ENCODE measurements at places on chromosomes 4 and X.

- DNase-seq: no peak
Observed at GRCh38 chr4:88029556-88029955, 22.1 kb downstream of the PKD2 start.

- no peak for DNase-seq
Observed at GRCh38 chr4:12723849-12724447, 760.2 kb downstream of the RAB28 start.

GRCh38 chrX:152892999-152893891, 4.6 kb upstream of the ZNF185 start:
- no peak for DNase-seq

DNA sequence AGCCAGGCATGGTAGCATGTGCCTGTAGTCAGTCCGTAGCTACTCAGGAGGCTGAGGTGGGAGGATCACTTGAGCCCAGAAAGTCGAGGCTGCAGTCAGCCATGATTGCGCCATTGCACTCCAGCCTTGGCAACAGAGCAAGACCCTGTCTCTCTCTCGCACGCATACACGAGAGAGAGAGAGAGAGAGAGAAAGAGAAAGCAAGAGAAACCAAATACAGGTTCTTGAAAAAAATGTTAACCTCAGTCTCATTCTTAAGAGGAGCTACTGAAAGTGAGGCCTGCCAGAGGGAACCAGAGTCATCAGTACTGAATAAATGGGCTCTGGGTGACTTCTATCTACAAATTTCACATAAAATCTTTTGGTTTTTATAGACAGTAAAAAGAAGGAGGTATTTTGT, 42.9 kb downstream of the KIAA0232 start:
- no peak for DNase-seq

DNA sequence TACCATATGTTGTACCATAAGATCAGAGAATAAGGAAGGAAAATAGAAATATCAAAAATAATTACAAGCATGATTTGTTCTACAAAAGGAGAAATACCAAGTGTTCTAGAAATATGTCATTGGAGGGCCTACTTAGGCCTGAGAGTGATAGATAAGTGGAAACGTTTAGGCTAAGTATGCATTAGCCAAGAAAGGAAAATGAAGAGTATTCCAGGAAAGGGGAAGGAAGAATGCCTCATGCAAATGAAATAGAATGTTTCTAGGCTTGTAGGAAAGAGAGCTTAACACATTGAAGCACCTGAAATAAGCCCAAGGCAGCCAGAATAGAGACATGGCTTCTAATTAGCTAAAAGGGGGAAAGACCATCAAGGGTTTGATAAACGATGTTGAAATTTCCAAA, 595.7 kb upstream of the ATOH1 start:
- no peak for DNase-seq

GRCh38 chrX:2159861-2160260, 340.9 kb downstream of the DHRSX start:
- DNase-seq: no peak

DNA sequence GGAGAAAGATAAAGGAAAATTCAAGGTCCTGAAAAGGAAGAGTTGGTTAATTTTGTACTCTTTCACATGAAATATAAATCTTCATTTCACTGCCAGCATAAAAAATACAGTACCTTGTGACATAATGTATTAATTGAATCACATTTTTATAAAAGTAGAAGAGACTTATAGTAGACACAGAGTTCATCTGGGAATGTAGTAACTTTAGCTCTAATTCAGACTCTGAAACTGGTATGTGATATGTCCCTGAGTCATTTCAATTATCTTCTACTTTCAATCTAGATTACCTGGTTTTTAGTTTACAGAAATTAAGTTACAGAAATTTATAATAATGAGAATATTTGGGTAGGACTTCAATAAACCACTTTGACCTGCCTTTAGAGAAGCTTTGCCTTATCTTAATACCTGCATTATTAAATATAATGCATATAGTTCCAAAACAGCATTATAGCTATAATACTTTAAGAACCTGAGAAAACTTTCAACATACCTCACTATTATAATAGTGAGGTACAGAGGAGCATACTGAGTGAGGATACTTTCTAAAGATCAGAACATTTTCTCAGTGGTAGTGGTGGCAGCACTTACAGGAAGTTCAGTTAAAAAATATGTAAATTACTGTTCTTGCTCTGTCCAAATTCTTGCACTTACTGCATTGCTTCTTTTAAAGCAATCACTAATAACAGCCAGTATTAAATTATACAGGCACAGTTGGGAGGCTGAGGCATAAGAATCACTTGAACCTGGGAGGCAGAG, 11.2 kb downstream of the NEK1 start:
- no peak for DNase-seq

DNA sequence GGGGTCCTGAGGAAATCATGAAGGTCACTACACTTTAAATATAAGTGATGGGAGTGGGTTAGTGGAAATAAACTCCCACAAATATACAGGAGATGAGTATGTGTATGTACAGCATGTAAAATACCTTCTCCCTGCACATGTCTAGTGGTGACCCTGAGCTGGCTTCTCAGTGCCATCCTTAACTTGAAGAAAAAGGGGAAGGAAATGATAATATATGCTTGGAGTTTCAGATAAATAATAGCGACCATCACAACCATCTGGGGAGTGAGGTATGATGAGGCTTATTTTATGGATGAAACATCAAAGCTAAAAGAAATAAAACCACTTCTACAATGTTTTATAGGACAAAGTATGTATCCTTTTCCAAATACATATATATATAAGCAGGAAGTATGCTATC, 41.0 kb upstream of the SORBS2 start:
- DNase-seq: no peak

GRCh38 chr4:18297684-18298083, 276.1 kb upstream of the LCORL start:
- no peak for DNase-seq

- DNase-seq: no peak
Observed at GRCh38 chr4:131251321-131251720, 1897.8 kb upstream of the PCDH10 start.

DNA sequence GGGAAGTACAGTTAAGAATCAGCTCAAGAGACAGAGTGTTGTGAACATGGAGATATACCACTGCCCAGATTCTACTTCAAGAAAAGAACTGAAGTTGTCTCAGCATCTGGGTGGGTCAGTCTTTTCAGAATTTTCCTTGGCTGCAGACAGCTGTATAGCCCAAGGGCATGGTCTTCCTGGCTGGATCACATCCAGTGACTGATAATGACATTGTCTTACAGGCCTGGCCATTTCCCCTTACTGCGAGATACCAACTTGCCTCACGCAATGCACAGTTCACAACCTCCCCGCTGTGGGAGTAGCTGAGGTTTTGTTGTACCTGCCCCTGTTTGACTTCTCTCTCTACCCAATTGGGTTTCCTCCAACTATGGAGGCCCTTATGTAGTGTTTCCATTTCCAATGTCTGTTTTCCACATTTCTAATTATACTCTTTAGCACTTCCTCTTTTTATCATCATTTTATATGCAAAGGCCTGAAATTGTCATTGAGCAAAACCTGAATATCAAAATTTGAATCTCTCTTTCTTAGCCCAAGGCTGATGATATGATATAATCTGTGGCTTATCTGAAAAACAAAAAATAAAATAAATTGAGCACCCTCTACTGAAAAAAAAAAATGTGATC, 209.1 kb downstream of the NAF1 start:
- no peak for DNase-seq

DNA sequence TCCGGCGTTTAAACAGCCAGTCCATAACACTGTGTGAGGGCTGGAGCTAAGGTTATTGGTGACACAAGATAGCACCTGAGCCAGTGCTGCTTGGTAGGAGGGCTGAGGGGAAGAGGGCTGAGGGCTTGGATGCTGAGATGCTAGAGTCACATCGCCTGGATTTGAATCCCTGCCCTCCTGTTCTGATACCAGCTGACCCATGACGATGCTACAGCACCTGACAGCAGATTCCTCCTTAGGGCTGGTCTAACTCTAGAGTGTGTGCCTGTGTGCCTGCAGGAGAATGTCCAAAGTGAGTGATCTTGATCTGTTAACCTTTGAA, 102.5 kb downstream of the PTTG2 start:
- DNase-seq: no peak

GRCh38 chr4:184432127-184432922, 42.0 kb downstream of the IRF2 start:
- DNase-seq: no peak

- DNase-seq: no peak
Observed at GRCh38 chrX:42934020-42934726, 156.2 kb upstream of the PPP1R2C start.

GRCh38 chr4:26784207-26784865, 76.3 kb upstream of the STIM2 start:
- no peak for DNase-seq

DNA sequence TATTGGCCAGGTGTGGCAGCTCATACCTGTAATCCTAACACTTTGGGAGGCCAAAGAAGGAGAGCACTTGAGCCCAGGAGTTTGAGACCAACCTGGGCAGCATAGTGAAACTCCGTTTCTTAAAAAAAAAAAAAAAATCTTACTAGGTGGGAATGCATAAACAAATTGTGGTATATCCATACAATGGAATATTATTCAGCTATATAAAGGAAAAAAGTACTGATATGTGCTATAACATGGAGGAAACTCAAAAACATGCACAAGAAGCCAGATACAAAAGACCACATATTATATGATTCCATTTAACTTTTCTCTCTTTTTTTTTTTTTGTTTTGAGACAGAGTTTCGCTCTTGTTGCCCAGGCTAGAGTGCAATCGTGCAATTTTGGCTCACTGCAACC, 13.5 kb upstream of the BCORL1 start:
- no peak for DNase-seq

GRCh38 chrX:80266979-80267378, 153.3 kb upstream of the TENT5D start:
- DNase-seq: no peak

- DNase-seq: no peak
Observed at GRCh38 chr4:336893-337142, 796 bp upstream of the ZNF141 start.

GRCh38 chr4:39937683-39938268, 39.9 kb downstream of the PDS5A start:
- DNase-seq: no peak

DNA sequence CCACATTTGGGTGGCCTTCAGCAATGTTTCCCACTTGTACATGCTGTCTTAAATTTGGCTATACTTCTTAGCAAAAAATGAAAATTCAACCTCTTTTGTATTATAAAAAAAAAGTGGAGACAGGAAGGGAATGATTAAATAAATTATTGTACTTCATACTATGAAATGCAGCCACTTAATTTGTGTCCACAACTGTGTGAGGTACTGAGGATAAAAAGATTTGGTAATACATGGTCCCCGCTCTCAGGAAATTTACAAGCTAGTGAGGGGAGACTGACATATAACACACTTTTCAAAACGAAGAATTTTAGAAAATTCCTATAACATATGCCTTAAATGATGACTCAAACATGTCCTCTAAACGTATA, 105.0 kb downstream of the HNRNPD start:
- no peak for DNase-seq

GRCh38 chr4:21457086-21457840, 491.3 kb downstream of the KCNIP4 start:
- DNase-seq: no peak

GRCh38 chr4:6095897-6096296, 77.7 kb upstream of the C4orf50 start:
- DNase-seq: no peak

GRCh38 chr4:80006935-80007744, 65.9 kb downstream of the ANTXR2 start:
- no peak for DNase-seq

- DNase-seq: no peak
Observed at GRCh38 chr4:112173593-112174558, 28.6 kb downstream of the FAM241A start.

GRCh38 chrX:19204636-19205035, 82.4 kb upstream of the ADGRG2 start:
- no peak for DNase-seq

GRCh38 chr4:88967883-88968331, 89.1 kb downstream of the FAM13A start:
- DNase-seq: no peak

GRCh38 chr4:24598025-24598424, 13.7 kb upstream of the DHX15 start:
- no peak for DNase-seq

DNA sequence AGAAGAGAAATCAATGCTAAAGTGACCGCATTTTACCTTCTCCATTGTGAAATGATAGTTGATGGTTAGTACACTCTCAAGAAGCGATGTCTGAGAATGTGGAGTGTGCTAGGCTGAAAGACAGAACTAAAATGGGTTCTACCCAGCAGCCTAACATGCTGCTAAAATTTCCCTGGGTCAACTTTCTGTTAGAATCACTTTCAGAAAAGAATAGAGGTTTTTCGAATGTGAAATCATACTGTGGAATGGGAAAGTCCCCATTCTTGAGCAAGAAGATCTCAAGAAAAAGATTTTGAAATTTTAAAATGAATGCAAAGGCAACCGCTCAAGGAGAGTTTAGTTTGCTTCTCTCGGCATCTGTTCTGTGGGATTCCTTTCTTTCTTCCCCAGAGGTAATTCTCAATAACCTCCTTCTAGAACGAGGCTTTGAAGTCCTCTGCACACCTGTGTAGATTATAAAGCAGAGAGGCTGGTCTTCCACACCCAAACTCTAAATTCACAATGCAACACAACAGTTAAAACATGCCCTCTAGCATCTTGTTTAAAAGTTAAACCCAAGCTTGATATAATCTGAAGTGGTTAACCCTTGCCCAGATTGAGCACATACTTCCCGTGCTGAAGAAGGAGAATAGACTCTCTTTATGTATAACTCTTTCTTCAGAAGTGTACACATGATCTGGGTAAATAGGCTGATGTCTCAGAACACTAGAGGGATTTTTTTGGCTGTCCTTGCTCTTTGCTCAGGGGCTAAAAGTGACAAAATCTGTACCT, 208.7 kb upstream of the KLF3 start:
- no peak for DNase-seq

- DNase-seq: no peak
Observed at GRCh38 chrX:1909419-1910206, 294.8 kb downstream of the ASMT start.

DNA sequence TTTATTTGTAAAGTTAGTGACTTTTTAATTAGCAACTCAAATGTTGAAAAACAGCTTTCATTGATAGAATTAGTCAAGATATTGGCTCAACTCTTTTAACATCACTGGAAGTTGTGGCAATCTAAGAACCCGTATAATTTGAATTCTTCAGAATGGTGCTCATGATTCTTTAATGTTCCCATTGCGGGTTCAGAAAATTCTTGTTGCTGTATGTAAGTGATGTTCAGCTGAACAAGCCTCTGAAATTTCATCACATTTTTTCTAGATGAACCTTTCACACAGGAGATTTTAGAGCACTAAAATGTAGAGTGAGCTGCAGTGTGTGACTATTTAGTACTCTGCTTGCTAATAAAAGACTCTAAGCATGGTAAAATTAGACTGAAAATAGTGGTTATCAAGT, 1317.7 kb downstream of the FSTL5 start:
- no peak for DNase-seq

All from T-helper 9 cell (primary cell).